ENCODE measurements at places on chromosomes 7 and 10.

- DNase-seq = peak; percentile 7
These were observed 135.0 kb downstream of the DLG5 start for GRCh38 chr10:77791506-77791905.

DNA sequence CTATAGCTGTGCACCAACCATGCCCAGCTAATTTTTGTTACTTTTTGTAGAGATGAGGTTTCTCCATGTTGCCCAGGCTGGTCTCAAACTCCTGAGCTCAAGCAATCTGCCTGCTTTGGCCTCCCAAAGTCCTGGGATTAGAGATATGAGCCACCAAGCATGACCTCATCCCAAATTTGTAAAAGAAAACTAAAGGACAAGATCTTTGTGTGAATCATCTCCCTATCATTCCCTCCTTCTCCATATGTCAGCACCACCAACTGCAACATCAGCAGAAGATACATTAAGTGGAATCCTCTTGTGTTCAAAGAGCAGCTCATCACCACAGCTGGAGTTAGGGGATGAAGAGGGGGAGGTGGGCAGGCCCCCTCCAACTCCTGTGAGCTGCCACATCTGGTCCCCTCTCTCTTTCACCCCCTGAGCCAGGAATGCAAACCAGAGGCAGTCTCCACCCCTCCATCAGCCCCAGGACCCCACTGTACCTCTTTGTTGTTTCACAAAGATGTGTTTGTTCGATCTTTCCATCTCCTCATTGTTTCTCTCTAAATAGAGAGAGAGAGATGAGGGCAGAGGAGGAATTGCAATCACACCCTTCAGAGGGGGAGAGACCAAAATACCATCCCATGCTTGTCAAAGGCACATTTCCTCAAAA is 47.3 kb upstream of the PIP4K2A start:
- peak; percentile 61 for DNase-seq

DNA sequence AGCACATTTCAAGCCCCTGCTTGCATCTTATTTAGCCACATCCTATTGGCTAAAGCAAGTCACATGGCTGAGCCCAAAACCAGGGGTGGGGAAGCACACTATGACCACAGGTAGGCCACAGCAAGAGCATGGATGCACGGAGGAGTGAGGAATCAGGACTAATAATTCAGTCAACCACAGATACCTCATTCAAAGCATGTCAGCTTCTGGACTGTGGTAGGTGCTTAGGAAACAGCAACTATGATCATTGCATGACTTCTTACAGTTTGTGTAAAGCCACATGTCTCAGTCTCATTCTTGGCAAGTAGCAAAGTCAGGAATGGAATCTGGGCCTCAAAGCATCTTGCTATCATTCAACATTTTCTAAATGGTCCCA is 79.0 kb upstream of the EMX2 start:
- no peak for DNase-seq

DNA sequence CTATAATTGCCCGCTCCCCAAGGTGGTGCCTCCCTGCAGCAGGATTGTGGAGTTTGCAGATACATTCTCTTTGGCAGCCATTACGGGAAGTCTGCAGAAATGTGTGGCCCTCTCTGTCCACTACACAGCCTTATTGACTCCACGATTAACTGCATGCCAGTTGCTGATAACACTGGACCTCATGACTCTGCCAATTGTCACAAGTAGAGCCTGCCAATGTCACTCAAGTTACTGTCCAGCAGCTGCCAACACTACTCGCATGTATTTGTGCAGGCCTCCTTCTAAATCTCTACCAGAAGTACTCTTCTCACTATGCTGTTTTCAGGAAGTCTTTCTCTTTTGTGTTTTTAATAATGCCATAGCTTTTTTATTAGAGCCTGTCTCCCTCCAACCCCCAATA is 128.8 kb downstream of the PPP1R3A start:
- DNase-seq = no peak

GRCh38 chr7:129986600-129986999 is 33.8 kb upstream of the UBE2H start:
- DNase-seq = no peak

DNA sequence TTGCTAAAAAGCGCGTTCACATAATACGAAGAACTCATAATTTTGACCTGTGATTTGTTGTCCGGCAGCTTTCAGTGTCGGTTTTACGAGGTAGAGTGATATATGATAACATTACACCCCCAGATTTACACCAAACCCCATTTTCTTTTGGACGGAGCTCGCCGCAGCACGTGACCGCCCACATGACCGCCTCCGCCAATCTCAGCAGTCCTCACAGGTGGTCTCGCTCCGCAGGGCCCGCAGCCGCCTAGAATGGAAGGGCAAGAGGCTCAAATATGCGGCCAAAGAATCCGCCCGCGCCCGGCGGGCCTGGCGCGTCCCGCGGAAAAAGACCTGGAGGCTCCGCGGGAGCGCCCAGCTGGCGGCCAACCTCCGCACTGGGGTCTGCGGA is at the start of gene HOXA7:
HOXA7 (minus strand) TSS at position 168 of the 391 bp plus-strand sequence; CDS start at position 38, 130 bp downstream.
- DNase-seq = no peak

GRCh38 chr10:61559615-61560014 is 103.1 kb upstream of the CABCOCO1 start:
- DNase-seq = no peak

DNA sequence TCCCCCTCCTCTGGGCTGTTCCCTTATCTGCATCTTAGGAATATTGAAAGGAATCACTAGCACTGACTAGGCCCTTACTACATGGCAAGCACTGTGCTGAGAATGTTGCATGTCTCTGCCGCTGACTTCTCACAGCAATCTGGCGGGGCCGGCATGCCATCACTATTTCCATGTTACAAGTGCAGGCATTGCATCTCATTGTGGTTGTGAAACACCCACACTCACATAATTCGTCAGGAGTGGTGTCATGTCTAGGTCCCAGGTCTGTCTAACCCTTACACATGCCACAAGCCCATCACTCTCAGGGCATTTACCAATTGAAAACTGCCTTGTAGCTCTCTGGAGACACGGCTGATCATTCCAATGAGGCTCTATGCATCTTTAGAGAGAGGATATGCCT is 8.5 kb upstream of the IL2RA start:
- no peak for DNase-seq

- DNase-seq = no peak
These were observed 87.7 kb upstream of the CYP2C9 start for GRCh38 chr10:94850766-94851165.
